ENCODE measurements at places on chromosomes 12 and 14. TPM values are rescaled to one million over a fixed set of nuclear protein-coding genes. Genes with fewer than 3 reads are reported as not detected.

Gene ARHGAP9
- 54.2 TPM for total RNA-seq

GRCh38 chr12:120886199-120887018 lies 17.7 kb downstream of the SPPL3 start:
- H3K4me1 ChIP-seq, result peaks cover 30% of the 10 kb centered on the region
- H3K27me3 ChIP-seq, result no peaks in the 10 kb centered on the region
- no peaks in the 10 kb centered on the region for H3K36me3 ChIP-seq
- no peak for DNase-seq

DNA sequence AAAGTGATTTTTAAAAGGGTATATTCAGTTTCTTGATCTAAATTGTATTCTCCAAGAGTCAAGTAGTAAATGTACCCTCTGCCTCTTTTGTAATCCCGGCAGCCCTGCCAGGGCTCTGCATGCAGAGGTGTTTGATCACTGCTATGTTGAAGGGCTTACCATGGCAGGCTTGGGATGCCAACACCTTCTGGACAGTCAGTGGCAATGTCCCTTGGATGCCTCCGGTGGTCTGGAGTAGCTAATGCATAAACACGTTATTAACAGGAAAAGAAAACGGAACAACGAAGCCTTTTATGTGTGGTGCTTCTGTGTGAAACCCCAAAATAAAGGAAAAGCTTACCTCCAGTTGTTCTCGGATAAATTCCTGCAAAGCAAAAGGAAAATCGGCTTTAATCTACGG lies 19.9 kb downstream of the EIF2B2 start:
- peaks cover 8% of the 10 kb centered on the region for H3K4me1 ChIP-seq
- H3K36me3 ChIP-seq, result peaks cover 78% of the 10 kb centered on the region
- no peak for DNase-seq
- H3K27me3 ChIP-seq, result no peaks in the 10 kb centered on the region
- no peak overlapping the region for H3K27ac ChIP-seq
- no peak overlapping the region for H3K4me3 ChIP-seq

- H3K27me3 ChIP-seq, result no peaks in the 10 kb centered on the region
- no peaks in the 10 kb centered on the region for H3K36me3 ChIP-seq
- H3K4me3 ChIP-seq, result no peak overlapping the region
- DNase-seq, result no peak
Observed at GRCh38 chr14:47785058-47785457, 109.7 kb upstream of the MDGA2 start.

DNA sequence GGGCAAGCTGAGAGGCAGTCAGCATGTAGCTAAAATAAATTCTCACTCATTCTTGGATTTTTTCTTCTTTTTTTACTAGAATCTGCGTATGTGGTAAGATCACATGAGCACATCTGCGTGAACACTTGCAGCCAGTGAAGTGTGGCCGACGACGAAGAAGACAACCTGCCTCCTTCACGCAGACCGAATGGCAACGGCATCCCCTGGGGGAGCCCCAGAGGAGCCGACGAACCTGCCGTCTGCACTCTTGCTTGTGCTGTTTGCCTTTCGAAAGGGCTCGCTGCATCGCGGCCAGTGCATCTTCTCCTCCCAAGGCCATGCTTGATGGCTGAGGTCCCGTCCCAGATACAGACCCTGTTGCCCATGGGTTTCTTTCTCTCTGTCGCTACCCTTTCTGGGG lies 113.8 kb downstream of the KCNK10 start:
- H3K27ac ChIP-seq, result no peak overlapping the region
- no peak for DNase-seq
- peaks cover 8% of the 10 kb centered on the region for H3K27me3 ChIP-seq
- no peak overlapping the region for H3K4me3 ChIP-seq
- H3K4me1 ChIP-seq, result no peaks in the 10 kb centered on the region
- H3K36me3 ChIP-seq, result no peaks in the 10 kb centered on the region

GRCh38 chr12:59431266-59431665 lies 164.6 kb upstream of the SLC16A7 start:
- H3K4me1 ChIP-seq, result no peaks in the 10 kb centered on the region
- no peaks in the 10 kb centered on the region for H3K36me3 ChIP-seq
- H3K4me3 ChIP-seq, result no peak overlapping the region
- no peak overlapping the region for H3K27ac ChIP-seq

Measured in lower lobe of right lung (tissue), 2 donors.